ENCODE measurements at places on chromosomes 11 and 22.

DNA sequence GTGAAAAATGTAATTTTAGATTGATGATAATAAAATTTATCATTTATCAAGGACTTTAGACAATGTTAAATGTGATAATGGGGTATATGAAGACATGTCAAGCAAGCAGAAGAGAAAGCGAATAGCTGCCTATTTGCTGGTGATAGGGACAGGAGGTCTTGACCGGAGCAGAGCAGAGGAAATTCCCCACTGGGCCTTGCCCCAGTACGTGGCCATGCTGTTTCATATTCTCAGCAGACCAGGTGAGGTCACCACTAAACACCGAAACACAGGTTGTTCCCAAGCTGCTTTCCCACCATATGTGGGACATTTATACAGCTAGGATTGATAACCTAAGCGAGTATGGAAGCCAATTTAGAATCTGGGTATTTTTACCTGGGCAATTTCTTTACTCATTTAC lies 1629.6 kb downstream of the FAM181B start:
- no peak for DNase-seq

GRCh38 chr11:134762248-134763029 lies 350.4 kb upstream of the B3GAT1 start:
- DNase-seq, result no peak

- DNase-seq, result no peak
Observed at GRCh38 chr11:127052404-127052803, 51.8 kb upstream of the KIRREL3 start.

- peak; percentile 61 for DNase-seq
Observed at GRCh38 chr11:110069158-110069737, 23.9 kb upstream of the ZC3H12C start.

DNA sequence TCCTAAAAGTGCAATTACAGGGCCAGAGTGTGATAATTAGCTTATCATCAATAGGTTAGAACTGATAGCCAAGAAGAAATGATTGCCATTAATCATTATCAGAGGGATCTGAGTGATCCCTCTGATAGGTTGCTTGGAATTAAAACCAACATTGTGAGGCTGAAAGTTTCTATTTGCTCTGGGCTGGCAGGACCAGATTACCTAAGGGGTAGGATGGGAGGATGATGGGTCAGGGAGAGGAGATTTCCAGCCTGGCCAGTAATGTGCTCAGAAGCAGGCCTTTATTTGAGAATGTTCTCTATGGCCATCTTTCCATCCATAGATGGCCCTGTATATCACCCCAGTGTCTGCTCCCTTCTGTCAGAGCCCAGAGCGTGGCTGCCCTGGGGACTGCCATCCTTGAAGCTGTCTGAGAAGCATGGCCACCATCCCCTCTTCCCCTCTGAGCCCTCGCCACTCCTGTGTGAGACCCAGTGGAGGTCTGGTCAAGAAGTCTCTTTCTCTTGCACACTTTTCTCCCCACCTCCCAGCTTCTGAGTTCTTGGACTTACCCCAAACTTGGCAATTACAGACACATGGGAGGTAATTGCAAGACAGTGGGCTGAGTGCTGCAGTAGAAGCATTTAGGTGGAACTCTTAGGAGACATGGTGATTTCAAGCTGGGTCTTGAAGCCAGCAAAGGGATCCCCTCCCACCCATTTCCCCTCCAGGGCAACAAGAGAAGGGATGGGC lies 11.7 kb downstream of the PARVA start:
- no peak for DNase-seq

DNA sequence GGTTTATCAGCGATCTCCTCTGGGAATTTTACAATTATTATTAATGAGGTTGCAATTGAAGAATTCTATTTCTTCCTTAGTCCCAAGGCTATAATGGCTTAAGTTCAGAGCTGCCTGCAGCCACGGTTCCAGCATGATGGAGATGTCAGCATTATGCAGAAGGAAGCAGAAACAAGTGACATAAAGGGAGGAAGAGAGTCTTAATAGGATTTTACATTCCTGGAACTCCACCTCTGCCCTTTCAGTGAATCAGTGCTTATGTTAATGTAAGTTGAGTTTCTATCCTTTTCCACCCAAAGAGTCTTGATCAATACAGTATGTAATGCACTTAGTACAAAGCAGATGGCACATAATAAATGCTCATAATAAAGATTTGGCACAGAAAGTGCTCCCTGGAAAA lies 11.6 kb upstream of the NRGN start:
- DNase-seq, result no peak

DNA sequence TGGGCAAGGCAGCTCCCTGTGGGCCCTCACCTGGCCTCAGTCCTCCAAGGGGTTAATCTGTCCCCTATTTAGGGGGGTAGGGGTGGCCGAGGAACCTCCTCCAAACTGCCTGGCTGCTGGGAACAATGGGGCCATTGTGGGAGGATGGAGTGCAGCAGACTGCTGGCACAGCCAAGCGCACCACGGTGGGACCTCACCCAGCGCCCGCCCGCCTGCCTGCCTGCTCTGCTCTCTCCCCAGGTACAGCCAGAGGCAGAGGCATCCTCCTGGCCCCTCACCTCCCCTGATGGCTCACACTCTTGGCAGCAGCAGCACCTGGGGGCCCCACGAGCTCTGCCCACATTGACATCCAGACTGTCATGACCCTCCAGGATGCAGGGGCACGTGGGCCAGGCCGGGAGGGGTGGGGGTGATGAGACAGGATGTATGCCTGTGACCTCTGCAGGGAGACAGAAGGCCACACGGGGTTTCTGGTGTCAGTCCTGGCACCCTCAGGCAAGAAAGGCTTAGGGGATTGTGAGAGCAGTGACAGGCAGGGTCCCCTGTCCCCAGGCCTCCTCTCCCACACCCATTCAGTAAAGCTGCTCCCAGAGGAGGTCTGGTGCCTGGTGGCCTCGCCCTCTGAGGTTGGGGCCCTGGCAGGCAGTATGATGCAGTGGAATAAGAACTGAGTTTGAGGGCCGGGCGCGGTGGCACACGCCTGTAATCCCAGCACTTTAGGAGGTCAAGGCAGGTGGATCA lies 11.4 kb downstream of the BCL9L start:
- DNase-seq, result peak; percentile 44

DNA sequence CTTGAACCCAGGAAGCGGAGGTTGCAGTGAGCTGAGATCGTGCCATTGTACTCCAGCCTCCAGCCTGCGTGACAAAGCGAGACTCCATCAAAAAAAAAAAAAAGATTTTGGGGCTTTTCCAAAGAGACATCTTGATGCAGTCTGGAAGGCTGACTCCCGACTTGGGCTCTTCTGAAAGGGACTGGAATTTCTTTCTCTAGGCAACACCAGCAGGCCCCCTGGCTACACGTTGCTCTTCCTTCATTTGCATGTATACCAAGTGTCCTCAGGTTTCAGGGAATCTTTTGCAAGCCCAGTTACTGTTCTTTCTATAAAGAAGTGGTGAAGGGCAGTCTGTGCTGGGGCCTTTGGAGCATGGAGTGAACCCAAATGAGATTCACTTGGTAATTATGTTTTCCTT lies 211.0 kb downstream of the GRIK4 start:
- no peak for DNase-seq

Measured in muscle of back (tissue), 13 donors.